ENCODE measurements at places on chromosomes 6 and 20.

GRCh38 chr20:43809206-43809819 lies 82.5 kb upstream of the GTSF1L start:
- DNase-seq = no peak

DNA sequence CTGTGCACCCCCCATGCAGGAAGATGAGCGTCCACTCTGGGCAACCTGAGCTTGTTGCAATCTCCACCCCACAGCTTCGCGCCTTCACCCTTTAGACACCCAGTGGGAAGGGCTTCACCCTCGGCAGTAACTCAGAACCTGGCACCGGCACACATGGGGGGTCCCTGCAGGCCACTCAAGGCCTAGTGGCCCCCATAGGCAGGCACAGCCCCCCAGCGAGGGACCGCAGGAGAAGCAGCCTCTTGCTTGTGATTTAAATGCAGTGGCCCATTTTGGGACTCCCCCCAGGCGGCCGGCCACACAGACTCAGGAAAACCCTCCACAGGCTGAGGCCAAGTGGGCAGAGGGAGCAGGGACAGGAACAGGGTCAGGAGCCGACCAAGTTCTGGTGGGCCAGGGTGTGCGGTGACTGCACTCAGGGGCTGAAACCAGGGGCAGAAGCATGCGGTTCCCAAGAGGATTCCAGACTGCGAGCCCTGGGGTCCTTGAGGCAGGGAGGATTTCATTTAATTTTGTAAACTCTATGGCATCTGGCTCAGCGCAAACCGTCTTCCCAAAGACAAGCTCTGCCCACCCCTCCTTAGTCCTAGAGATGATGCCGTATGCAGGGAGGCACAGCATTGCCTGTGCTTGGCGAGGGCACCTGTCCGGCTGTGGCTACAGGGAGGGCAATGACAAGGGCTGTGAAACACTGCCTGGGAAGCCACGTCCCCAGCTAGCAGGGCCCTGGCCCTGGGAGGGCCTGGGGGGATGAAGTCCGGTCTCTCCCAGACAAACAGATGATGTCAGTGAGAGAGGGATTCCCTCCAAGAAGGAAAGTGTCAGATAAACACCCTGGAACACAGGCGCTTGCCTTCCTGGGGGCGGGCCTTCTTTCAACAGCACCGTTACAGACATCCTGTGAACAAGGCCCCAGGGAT lies 52.9 kb upstream of the GPR31 start:
- no peak for DNase-seq

GRCh38 chr6:29442719-29443118 lies 3.6 kb downstream of the OR10C1 start:
- no peak for DNase-seq

GRCh38 chr20:25484911-25485511 lies 77.5 kb downstream of the GINS1 start:
- DNase-seq = no peak

DNA sequence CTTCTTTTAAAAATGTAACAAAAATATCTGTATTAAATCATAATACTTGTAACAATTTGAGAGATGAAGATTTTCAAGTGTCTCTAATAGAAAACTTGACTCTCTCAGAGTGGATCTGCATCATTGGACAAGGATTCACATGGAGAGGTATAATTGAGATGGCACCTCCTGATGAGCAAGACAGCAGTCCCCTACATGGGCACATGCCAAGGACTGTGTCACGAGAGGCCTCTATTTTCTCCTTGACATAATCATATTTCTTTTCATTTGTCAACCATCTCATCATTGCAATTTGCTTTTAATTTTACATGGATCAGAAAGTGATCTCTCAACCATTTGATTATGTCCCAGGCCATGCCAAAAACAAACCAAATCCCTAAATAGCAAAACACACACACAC lies 206.8 kb upstream of the THEMIS start:
- no peak for DNase-seq

- no peak for DNase-seq
These were observed 24.9 kb downstream of the DPPA5 start for GRCh38 chr6:73329201-73329600.

DNA sequence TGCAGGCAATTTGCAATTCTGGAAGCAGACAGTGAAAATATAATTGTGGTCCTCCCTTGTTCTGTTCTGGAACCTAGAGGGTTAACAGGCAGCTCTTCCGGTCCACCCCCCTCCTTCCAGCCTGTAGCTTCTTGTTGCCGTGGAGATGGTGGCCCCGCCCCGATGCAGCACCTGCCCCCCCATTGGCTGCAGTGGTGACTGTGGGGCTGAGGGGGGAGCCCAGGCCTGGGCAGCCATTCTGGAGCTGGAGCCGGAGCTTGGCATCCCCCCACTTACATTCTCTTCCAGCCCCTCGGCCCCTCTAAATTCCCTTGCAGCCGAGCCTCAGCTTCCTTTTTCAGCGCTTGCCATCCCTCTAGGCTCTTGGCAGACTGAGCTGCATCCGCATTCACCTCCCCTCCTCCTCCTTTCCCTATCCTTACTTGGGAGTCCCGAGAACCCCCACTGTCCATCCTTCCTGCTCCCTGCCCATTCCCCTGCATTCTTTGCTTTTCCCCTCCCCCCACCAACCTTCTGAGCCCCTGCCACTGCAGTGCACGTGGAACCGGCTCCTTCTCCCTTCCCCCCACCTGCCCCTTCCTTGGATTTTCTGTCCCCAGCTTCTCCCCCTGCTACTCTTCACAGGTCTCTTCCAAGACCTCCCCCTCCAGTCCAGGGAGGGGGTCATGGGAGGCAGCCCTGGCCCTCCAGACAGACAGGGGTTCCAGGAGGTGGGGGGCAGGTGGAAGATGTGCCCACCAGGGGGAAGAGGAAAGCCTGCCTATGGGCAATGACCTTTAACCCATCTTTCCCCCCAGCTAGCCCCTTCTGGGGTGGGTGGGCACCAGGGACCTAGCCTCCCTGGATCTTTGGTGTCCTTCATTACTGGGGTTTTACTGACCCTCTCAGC lies 11.4 kb downstream of the SYNGAP1 start:
- peak; percentile 89 for DNase-seq

GRCh38 chr6:114142258-114142657 lies 171.3 kb upstream of the HDAC2 start:
- no peak for DNase-seq

DNA sequence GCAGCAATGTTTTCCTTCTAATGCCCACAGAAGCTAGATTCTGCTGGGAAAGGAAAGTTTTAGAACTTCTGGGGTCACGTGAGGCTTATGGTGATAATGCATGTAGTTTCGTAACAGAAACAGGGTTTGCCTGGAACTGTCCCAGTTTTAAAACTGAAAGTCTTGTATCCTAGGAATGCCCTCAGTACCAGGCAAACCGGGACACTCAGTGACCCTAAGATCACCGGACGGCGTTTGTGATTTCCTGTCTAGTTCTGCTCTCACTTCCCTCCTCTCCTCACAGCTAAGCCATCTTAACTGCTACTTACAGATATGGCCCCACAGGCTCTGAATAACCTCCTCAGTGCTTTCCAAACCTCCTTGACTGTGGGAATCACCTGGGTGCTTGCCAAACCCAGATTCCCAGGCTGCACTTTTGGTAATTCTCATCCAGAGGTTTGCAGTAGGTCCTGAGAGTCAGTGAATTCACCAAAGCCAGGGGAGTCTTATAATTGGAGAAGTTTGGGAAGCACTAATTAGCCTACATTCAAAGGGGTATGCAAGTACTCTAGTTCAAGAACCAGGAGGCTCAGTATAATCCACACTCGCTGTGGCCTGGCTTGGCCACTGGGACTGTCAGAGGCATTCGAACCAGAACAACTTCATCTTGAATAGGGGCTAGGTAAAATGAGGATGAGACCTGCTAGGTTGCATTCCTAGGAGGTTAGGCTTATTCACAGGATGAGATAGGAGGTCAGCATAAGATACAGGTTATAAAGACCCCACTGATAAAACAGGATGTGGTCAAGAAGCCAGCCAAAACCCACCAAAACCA lies 231.6 kb upstream of the MYLIP start:
- DNase-seq = no peak

- DNase-seq = no peak
These were observed 253.1 kb downstream of the FNDC1 start for GRCh38 chr6:159422041-159422984.

DNA sequence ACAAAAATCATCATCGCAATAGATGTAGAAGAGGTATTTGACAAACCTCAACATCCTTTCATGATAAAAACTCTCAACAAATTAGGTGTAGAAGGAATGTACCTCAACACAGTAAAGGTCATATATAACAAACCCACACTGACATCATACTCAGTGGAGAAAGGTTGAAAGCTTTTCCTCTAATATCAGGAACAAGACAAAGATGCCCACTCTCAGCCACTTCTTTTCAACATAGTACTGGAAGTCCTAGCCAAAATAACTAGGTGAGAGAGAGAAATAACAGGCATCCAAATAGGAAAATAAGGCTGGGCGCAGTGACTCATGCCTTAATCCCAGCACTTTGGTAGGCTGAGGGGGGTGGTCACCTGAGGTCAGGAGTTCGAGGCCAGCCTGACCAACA lies 95.8 kb downstream of the ZDHHC14 start:
- no peak for DNase-seq

- peak; percentile 92 for DNase-seq
These were observed 3.9 kb upstream of the ZNF831 start for GRCh38 chr20:59159493-59160376.

DNA sequence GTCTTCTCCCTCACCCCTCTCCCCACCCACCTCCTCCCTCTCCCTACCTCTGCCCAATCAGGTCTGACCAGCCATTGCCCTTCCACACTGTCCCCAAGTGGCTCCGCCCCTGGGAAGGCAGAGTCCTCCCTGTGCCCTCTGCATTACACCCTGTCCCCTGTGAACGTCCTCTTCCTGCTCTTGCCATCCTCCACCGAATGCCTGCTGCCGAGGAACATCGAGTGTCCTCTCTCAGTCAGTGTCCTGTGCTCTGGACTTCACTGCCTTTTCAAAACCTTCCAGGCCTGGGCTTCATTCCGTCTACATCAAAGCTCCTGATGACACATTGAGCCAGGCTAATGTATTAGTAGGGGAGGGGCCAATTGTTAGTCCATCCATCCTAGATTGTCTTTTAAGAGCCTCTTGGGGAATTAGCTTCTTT lies 3.3 kb upstream of the PACSIN1 start:
- DNase-seq = no peak

GRCh38 chr6:139099984-139100383 lies 34.9 kb upstream of the HECA start:
- no peak for DNase-seq

DNA sequence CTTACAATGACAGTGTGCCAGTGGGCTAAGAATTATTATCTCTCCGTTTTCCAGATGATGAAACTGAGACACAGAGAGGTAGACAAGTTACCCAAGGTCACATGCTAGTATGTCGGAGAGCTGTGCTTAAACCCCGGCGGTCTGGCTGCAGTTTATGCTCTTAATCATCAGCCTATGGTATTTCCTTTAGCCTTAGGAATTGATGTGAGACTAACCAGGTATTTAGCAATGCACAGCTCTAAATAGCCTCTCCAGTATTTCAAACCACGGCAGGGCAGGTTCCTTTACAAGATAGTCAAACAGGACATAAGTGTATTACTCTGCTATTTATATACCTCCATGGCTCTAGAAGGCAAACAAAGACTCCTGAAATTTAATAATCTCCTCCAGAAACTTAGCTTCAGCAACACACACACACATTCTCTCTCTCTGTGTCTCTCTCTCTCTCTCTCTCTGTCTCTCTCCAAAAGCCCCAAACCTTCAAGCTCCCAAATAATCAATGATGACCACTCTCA lies 142.0 kb upstream of the ZNF217 start:
- DNase-seq = no peak

- DNase-seq = no peak
These were observed 41.7 kb downstream of the JPH2 start for GRCh38 chr20:44145131-44145775.

DNA sequence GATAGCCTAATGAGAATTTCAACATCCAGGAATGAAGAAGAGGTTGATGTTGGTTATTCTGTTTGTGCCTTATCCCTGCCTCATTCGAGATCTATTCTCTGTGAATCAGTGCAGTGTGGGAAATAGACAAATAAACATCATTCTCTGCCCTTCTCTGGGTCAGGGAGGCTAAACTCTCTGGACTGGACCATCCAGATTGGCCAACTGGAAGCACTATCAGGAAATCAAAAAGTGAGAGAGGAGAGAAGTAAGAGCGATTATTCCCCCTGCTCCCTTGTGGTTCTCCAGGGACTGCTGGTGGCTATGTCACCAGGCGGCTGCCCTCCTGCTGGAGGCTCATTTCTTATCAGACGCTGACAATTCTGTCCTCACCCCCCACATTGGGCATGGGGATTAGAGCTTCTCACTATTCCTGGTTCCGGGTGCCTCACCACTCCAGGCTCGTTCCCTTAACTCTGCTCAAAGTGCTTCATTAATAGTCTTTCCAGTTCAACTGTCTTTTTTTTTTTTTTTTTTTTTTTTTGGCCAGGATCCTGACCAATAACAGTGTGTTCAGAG lies 201.7 kb upstream of the RREB1 start:
- DNase-seq = no peak

- no peak for DNase-seq
These were observed 5.9 kb upstream of the PAQR8 start for GRCh38 chr6:52356017-52356416.

- DNase-seq = no peak
These were observed 1.0 kb downstream of the NCOA7 start for GRCh38 chr6:125791820-125792165.

DNA sequence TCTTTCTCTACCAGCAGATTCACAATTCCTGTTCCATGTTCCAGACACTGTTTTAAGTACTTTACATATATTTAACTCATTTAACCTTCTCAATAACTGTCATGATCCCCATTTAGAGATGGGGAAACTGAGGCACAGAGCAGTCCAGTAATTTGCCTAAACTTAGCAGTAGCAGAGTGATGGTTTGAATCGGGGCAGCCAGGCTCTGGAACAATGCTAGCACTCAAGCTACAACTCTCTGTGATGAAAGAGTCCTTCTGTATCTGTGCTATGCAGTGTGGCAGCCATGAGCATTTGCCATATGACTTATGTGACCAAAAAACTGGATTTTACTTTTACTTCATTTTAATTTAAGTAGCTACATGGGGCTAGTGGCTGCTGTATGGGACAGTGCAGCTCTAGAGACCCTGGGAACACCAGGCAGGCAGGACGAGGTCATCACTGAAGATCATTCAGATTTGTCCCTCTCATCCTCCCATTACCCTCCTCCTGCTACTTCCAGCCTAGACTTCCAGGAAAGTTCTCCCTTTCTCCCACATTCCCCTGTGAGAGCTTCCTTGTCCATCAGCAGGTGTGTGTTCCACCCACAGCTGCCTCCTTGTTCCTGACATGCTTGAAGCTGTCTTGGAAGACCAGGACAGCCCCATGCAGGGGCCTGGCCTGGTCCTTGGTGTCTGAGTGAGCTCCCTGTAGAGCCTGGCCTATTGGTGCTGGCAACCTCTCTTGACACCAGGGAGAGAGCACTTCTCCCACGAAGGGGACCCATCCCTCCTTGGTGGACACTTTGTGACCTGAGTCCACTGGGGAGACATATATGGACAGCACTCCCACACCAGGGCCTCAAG lies 157.0 kb downstream of the MRPL14 start:
- DNase-seq = no peak

- no peak for DNase-seq
These were observed 363.0 kb downstream of the UTRN start for GRCh38 chr6:144647971-144648651.

GRCh38 chr20:46286382-46286781 lies 21.9 kb downstream of the CDH22 start:
- no peak for DNase-seq

- no peak for DNase-seq
These were observed 137.0 kb downstream of the KHDC1L start for GRCh38 chr6:73088138-73088813.

GRCh38 chr6:106674541-106675229 lies 45.3 kb downstream of the QRSL1 start:
- no peak for DNase-seq

All from CD4-positive, alpha-beta T cell (primary cell).